Ovary (tissue), 10 donors: ENCODE measurements at places on chromosomes 16 and 17.

GRCh38 chr16:13194766-13195165 is 293.4 kb downstream of the SHISA9 start:
- no peak for DNase-seq
- no peaks in the 10 kb centered on the region for H3K36me3 ChIP-seq
- H3K27me3 ChIP-seq = no peaks in the 10 kb centered on the region
- H3K4me1 ChIP-seq = no peaks in the 10 kb centered on the region

DNA sequence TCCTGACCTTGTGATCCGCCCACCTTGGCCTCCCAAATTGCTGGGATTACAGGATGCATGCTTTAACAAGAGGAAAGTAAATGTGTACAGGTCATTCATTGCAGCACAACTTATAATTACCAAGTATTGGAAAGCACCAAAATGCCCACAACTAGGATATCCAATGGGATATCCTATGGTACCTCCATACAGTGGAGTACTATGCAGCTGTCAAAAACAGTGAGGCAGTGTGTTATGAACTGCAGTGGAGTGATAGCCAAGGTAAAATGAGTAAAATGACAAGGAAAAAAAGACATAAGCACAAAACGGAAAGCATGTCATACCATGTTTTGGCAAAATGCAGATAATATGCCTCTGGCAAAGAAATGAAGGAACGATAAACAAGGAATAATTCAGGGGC is 87.6 kb downstream of the FOXL1 start:
- no peaks in the 10 kb centered on the region for H3K27me3 ChIP-seq
- no peaks in the 10 kb centered on the region for H3K4me1 ChIP-seq
- no peak overlapping the region for H3K4me3 ChIP-seq

DNA sequence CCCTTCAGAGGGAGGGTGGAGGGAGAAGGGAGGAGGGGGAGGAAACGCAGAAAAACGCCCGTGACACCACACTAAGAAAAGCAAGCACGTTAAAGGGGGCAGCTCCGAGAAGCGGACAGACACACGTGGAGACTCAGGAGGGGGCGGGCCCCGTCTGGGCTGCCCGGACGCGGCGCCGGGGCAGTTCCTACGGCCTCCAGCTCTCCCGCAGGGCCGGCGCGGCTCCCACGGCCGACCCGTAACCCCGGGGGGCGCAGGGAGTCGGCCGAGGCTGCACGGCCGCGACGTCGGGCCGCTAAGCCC is 362 bp downstream of the KLHDC4 start:
- DNase-seq = peak; percentile 28
- no peak overlapping the region for H3K27ac ChIP-seq
- no peaks in the 10 kb centered on the region for H3K36me3 ChIP-seq
- H3K4me1 ChIP-seq = peaks cover 10% of the 10 kb centered on the region
- peak overlapping the region; percentile 90 for H3K4me3 ChIP-seq

DNA sequence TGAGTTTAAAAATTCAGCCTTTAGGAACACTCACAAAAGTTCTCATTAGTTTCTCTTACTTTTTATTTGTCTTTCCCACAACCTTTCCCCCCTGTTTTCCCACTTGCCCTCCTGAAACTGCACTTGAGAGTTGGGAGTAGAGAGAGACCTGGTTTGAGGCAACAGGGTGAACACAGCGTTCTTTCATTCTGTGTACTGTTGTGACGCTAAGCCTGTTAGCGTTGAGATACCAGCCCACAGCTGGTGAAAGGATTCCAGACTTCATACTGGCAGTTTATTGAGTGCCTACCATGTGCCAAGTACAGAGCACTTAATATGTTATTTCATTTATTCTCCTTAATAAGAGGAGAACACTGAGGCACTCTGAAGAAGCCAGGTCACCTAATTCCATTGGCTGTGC is 10.3 kb downstream of the TNRC6C start:
- H3K36me3 ChIP-seq = no peaks in the 10 kb centered on the region
- peaks cover 7% of the 10 kb centered on the region for H3K4me1 ChIP-seq
- no peak for DNase-seq
- H3K4me3 ChIP-seq = no peak overlapping the region
- no peaks in the 10 kb centered on the region for H3K27me3 ChIP-seq

- DNase-seq = no peak
- no peaks in the 10 kb centered on the region for H3K27me3 ChIP-seq
- H3K36me3 ChIP-seq = no peaks in the 10 kb centered on the region
- H3K4me3 ChIP-seq = no peak overlapping the region
- no peaks in the 10 kb centered on the region for H3K4me1 ChIP-seq
These were observed 46.5 kb downstream of the STX8 start for GRCh38 chr17:9529033-9529700.

- H3K27me3 ChIP-seq = no peaks in the 10 kb centered on the region
- no peak for DNase-seq
- H3K4me3 ChIP-seq = no peak overlapping the region
- H3K36me3 ChIP-seq = no peaks in the 10 kb centered on the region
These were observed 5.1 kb downstream of the PRSS21 start for GRCh38 chr16:2822158-2822495.

- no peaks in the 10 kb centered on the region for H3K36me3 ChIP-seq
- peak; percentile 94 for DNase-seq
- H3K4me1 ChIP-seq = peaks cover 11% of the 10 kb centered on the region
- peak overlapping the region; percentile 60 for H3K27ac ChIP-seq
- no peak overlapping the region for H3K4me3 ChIP-seq
- H3K27me3 ChIP-seq = no peaks in the 10 kb centered on the region
These were observed 42.3 kb downstream of the FZD2 start for GRCh38 chr17:44599298-44600175.

GRCh38 chr16:14300705-14301168 is 229.6 kb downstream of the MRTFB start:
- DNase-seq = peak; percentile 77
- no peaks in the 10 kb centered on the region for H3K27me3 ChIP-seq
- peaks cover 3% of the 10 kb centered on the region for H3K4me1 ChIP-seq
- H3K4me3 ChIP-seq = peak overlapping the region; percentile 75
- H3K36me3 ChIP-seq = no peaks in the 10 kb centered on the region

GRCh38 chr17:44966348-44967025 is 1.6 kb downstream of the C1QL1 start:
- no peaks in the 10 kb centered on the region for H3K36me3 ChIP-seq
- H3K27me3 ChIP-seq = peaks cover 9% of the 10 kb centered on the region
- H3K4me1 ChIP-seq = peaks cover 2% of the 10 kb centered on the region
- no peak overlapping the region for H3K4me3 ChIP-seq
- no peak for DNase-seq

GRCh38 chr16:16041196-16041892 is 91.9 kb downstream of the ABCC1 start:
- H3K27ac ChIP-seq = no peak overlapping the region
- no peaks in the 10 kb centered on the region for H3K36me3 ChIP-seq
- H3K4me1 ChIP-seq = no peaks in the 10 kb centered on the region
- no peak for DNase-seq
- no peaks in the 10 kb centered on the region for H3K27me3 ChIP-seq

DNA sequence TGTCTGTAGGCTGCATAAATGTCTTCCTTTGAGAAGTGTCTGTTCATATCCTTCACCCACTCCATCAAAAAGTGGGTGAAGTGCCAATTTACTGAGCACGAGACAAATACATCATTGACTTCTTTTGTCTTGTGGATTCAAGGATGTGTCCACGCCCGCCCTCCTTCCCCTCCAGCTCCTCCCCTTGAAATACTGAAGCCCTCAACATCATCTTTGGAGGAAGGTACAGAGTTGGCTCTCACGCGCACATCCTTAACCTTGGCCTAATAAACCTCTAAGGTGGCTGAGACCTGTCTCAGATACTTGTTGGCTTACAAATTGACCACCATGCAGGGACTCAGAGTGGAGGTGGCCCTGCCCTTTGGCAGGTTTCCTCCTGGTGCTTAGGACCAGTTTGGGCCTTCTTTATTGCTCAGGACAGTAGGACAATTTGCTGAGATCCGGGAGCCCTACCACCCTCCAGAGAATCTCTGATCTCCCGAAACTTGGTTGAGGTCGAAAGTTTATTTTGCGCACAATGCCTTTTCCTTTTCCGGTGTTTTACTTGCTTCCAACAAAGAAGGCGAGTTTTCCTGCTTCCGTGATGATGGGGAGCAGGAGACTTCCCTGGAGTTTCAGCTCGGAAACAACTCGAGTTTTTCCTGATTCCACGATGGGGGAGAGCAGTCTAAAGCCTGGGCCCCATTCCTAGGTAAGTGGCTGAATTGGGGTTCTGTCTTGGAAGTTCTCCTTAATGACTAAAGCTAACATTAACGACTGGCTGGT is 14.1 kb upstream of the CDK10 start:
- H3K27me3 ChIP-seq = no peaks in the 10 kb centered on the region
- no peaks in the 10 kb centered on the region for H3K4me1 ChIP-seq
- no peak for DNase-seq
- H3K4me3 ChIP-seq = no peak overlapping the region
- H3K27ac ChIP-seq = no peak overlapping the region

DNA sequence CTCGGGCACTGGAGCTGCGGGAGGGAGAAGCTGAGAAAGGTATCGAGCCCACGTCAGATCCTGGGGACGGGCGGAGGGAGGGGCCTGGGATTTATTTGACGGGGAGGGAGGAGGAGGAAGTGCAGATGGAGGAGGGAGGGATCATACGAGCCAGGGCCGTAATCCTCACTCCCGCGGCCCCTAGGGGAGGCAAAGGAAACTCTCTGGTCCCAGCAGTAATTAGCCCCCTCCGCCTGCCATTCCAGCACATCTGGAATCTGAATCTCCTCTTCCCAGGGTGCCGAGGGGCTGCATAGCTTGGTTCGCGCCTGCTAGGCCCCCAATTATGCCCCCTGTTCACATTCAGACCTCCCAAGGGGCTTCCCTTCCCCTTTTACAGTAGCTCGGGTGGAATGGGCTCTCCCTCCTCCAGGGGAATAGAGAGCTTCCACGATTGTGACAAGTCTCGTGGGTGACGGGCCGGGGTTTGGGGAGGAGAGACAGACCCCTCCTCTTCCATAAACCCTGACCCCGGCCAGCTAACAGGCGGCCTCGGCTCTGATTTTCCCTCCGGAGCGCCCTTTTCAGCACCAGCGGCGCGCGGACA is at the start of gene SEZ6L2:
Gene SEZ6L2, minus strand, starts transcription at position 35 of the 586 bp plus-strand sequence. CDS start 531 bp downstream, outside the sequence.
- peaks cover 3% of the 10 kb centered on the region for H3K4me1 ChIP-seq
- H3K4me3 ChIP-seq = peak within 1 kb of the TSS; percentile 49
- DNase-seq = no peak
- H3K36me3 ChIP-seq = no peaks in the 10 kb centered on the region

- DNase-seq = no peak
- no peaks in the 10 kb centered on the region for H3K36me3 ChIP-seq
- H3K4me3 ChIP-seq = no peak overlapping the region
- no peaks in the 10 kb centered on the region for H3K27me3 ChIP-seq
These were observed 38.9 kb downstream of the TMEM100 start for GRCh38 chr17:55683550-55684315.

GRCh38 chr16:12344577-12345343 is 368.2 kb downstream of the SNX29 start:
- H3K4me1 ChIP-seq = peaks cover 3% of the 10 kb centered on the region
- no peak overlapping the region for H3K4me3 ChIP-seq
- H3K27ac ChIP-seq = no peak overlapping the region
- H3K36me3 ChIP-seq = no peaks in the 10 kb centered on the region

- H3K27me3 ChIP-seq = peaks cover 6% of the 10 kb centered on the region
- no peak overlapping the region for H3K4me3 ChIP-seq
- no peak overlapping the region for H3K27ac ChIP-seq
- no peak for DNase-seq
These were observed 4.7 kb upstream of the CDH15 start for GRCh38 chr16:89166696-89167424.

DNA sequence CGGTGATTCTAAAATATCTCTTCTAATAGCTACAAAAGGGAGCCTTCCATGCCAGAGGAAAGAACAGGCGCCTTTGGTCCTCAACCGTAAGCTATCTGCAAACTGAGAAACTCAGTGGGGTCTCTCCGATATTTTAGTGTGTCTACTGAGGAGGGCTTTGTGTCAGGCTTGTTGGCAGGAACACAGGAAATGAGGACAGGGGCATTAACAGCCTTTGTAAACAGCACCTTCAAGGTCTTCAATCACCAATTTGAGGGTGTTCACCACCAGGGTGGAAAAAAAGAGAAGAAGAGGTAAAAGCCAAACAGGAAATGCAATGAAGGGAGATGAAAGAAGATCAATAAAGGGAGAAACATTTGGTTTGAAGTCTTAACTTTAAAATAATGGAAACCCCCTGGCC is 580.1 kb upstream of the SALL1 start:
- no peaks in the 10 kb centered on the region for H3K4me1 ChIP-seq
- no peak overlapping the region for H3K4me3 ChIP-seq
- H3K27ac ChIP-seq = no peak overlapping the region
- no peak for DNase-seq

DNA sequence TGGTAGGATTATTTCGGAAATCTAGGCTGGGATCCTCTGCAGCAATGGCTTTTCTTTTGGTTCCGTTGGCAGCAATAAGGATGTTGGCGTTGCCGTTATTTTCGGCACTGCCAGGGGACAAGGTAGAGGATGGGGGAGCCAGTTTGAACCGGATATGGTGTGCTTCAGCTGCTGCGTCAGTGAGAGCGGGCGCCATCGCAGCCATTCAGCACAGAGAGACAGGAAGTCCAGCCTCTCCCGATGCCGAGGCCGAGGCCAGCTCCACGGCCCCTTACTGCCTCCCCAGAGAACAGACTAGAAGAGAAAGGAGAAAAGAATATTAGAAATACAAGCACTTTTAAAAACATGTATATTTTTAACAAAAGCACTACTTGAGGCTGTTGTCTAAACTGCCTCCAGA is 21.3 kb downstream of the KANSL1 start:
- H3K4me3 ChIP-seq = no peak overlapping the region
- H3K27ac ChIP-seq = no peak overlapping the region
- H3K36me3 ChIP-seq = no peaks in the 10 kb centered on the region
- no peak for DNase-seq
- peaks cover 14% of the 10 kb centered on the region for H3K4me1 ChIP-seq
- H3K27me3 ChIP-seq = no peaks in the 10 kb centered on the region

- no peaks in the 10 kb centered on the region for H3K27me3 ChIP-seq
- no peak overlapping the region for H3K4me3 ChIP-seq
- no peaks in the 10 kb centered on the region for H3K4me1 ChIP-seq
- no peak for DNase-seq
- no peaks in the 10 kb centered on the region for H3K36me3 ChIP-seq
These were observed 23.3 kb downstream of the SHISA6 start for GRCh38 chr17:11264183-11264871.

- no peaks in the 10 kb centered on the region for H3K27me3 ChIP-seq
- H3K27ac ChIP-seq = no peak overlapping the region
- no peak overlapping the region for H3K4me3 ChIP-seq
- H3K36me3 ChIP-seq = no peaks in the 10 kb centered on the region
- H3K4me1 ChIP-seq = no peaks in the 10 kb centered on the region
These were observed 39.2 kb downstream of the NT5M start for GRCh38 chr17:17342242-17342945.
